Activated CD4-positive, alpha-beta T cell treated with anti-CD3 and anti-CD28 coated beads for 4 hours (primary cell): ENCODE measurements at places on chromosomes 2 and 18.

DNA sequence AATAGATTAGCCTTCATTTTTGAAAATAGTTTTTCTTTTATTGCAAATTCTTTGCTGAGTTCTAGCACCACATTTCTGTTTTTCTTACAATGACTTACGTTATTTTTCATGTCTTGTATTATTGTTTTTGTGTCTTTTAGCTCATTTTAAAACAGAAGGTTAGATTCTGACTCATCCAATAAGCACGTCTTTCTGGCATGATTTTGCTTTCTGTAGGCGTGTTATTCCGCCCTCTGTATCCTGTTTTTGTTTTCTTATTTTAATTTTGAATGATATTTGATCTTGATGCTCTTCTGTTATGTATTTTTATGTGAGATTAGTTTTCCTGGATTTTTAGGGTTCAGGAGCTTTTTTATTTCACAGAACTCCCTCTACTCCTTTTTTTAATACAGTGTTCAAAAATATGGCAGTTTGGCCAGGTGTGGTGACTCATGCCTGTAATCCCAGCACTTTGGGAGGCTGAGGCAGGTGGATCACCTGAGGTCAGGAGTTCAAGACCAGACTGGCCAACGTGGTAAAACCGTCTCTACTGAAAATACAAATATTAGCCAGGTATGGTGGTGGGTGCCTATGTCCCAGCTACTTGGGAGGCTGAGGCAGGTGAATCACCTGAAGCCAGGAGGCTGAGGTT lies 145.0 kb downstream of the CLIP4 start:
- DNase-seq, result no peak

- DNase-seq, result no peak
These were observed 1155.6 kb downstream of the LRP1B start for GRCh38 chr2:140975237-140975636.

DNA sequence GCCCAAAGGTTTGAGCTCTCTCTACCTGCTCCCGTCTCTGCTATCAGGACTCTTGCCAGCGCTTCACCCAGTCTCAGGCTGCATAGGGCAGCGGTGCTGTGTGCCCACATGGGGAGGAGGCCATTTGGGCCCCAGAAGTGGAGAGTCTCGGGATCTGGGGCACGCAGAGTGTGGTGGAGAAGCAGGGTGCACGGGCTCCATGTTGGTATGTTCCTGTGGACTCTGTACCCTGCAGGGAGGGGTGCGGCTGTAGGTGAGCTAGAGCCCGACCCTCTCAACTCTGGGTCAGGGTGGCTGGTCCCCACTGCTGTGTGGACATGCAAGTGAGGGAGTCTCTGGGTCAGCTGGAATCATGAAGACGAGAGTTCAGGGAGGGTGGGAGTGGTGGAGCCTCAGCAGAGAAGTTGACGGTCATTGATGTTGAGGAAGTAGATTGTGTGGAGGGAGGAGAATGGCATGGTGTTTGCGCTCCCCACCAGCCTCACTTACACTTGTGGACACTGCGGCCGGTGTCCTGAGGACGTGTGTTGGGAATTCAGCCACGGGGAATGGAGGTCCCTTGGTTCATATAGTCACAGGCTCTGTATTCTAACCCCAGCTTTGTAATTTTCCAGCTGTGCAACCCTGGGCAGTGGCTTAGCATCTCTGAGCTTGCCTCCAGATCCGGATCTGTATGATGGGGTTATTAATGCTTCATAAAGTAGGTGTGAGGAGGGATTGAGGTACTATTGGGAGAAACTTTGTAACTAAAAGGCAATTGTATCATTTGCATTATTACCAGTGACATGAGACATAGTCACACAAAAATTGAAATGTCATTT lies 840 bp upstream of the PSD4 start:
- DNase-seq, result no peak

GRCh38 chr2:1990151-1990589 lies 245.9 kb upstream of the PXDN start:
- no peak for DNase-seq

GRCh38 chr2:201793631-201794030 lies 12.7 kb upstream of the CDK15 start:
- no peak for DNase-seq

GRCh38 chr2:102606353-102606752 lies 13.0 kb upstream of the SLC9A2 start:
- no peak for DNase-seq

DNA sequence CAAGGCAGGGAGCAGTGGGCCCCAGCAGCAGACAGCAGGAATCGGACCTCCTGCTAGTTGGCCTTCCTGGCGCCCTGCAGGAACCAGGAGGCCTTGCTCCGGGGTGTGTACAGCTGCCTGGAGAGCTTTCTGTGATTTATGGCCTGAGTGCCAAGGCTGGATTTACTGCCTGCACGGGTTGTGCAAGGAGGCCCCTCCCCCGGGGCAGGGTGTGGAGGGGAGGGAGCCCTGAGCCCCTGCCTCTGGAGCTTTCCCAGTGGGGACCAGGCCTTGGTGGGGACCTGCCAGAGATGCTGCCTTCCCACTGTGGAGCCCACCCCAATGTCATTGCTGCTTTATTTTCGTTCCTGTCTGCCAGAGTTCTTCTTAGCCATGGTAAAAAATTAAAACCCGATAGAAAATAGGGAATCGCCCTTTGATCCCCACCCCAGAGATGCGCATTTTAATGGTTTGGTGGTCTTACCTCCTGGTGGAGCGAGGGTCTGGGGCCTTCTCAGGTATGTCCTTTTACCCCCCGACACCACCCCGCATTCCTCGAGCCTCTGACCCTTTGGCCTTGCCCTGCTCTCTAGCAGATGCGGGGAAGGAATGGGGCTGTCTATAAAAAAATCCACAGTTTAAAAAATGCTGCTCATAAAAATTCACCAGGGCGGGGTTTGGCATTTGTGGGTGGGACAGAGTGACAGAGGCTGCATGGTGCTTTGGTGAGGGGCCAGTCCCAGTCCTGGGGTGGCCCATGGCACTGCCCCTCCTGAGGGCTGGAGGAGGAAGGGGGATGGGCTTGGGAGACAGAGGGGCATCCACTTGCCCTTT lies 6.9 kb upstream of the RALB start:
- no peak for DNase-seq

DNA sequence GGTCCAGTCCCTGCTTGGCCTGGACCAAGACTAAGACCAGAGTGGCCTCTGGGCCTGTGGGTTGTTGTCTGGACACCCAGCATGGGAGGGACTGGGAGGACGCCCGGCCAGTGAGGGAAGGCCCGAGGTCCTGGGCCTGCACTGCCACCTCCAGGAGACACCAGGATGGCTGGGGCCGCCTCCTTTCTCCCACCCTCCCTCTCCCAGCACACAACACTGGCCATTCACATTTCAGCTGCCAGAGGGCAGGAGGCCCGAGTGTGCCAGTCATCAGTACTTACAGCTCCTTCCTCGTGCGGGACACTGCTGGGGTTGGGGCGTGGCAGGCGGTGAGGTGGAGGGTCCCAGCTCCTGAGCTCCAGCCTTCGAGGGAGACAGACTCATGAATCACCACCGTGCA lies 133.5 kb downstream of the ASB1 start:
- no peak for DNase-seq

- DNase-seq, result no peak
These were observed 40.4 kb downstream of the CHST9 start for GRCh38 chr18:27144672-27145071.

DNA sequence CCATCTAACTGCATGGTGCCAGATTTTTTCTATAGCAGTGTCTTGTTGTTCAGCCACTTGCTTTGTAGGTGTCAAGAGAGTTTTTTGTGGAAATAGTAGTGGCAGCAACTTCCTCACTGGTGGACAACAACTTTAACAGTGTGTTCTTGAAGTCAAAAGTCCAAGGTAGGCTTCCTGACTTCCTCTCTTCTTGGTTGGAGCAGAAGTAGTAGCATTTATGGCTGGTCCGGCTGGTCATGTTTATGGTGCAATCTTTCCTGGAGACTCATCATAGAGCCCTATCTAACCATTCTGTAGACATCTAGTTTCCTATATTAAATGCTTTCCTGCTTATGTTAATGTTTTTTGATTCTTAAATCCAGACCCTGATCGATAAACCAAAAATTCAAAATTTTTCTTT lies 11.7 kb downstream of the GPR75 start:
- no peak for DNase-seq

DNA sequence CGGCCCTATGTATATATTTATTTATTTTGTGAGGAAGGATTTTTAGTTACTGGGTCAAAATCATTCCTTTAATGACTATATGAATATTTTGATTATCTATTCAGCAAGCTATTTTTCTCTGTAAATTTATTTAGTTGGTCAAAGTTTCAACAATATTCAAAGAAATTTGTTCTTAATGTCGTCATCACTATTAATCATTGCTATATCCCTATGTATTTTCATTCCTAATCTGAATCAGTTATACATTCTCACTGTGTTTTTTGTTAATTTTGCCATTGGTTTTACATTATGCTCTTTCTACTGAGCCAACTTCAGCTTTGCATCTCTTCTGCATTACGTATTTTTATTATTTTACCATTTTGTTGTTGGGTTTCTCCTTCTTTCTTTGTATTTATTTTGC lies 105.7 kb downstream of the CCDC178 start:
- no peak for DNase-seq

- no peak for DNase-seq
These were observed 32.1 kb upstream of the NCKAP5 start for GRCh38 chr2:133600266-133600928.

DNA sequence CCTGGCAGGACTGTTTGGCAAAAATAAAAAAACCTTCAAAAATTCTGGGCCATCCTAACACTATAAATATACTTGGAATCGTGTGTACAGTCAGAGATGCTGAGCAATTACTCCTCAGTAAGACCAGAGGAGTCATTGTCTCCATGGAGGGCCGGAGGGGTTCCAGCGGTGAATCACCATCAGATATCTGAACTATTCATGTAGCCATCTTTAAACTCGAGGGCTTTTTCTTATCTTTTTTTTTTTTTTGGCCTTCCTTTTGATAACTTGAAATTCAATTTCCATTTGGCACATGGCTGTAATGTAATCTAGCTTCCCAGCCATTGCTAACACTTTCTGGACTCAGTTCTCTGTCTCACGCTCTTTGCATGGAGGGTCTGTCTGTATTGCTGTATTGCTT lies 7.4 kb upstream of the FHL2 start:
- DNase-seq, result no peak

DNA sequence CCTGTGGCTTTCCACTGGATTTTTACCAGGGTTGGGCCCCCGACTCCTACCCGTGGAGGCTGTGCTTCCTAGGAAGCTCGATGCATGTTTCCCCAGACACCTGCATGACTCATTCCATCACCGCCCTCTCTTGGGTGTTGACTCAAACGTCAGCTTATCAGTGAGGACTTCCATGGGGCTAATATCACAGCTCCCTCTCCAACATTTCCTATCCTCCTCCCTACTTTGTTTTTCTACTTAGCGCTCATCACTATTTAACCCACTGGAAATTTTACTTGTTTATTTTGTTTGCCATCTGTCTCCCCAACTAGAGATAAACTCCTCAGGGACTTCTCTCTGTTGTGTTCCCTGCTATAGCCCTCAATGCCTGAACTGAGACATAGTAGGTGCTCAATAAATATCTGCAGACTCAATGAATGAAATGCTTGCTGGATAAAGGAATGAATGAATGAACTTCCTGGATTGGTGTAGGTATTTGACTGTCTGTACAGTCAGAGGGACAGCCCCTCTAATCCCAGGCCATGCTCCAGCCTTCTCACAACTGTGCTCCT lies 89.7 kb upstream of the MSH2 start:
- DNase-seq, result no peak

GRCh38 chr2:238685327-238685709 lies 162.6 kb upstream of the TWIST2 start:
- no peak for DNase-seq

DNA sequence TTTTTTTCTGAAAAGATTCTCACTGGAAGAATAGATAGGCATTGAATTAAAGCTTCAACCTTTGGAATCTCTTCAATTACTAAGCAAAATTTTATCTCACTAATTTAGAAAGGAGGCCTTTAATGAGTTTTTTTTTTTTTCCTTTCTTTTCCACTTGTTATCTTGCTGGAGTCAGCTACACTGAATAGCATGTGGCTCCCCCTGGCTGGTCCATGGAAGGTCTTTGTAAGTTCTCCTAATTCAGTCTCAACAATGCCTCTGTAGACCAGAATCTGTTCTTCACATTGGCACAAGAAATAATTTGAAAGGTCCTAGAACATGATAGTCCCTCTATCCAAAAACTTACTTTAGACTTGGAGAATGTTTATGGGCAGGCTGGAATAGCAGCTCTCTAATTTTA lies 24.2 kb upstream of the SCN1A start:
- DNase-seq, result no peak

DNA sequence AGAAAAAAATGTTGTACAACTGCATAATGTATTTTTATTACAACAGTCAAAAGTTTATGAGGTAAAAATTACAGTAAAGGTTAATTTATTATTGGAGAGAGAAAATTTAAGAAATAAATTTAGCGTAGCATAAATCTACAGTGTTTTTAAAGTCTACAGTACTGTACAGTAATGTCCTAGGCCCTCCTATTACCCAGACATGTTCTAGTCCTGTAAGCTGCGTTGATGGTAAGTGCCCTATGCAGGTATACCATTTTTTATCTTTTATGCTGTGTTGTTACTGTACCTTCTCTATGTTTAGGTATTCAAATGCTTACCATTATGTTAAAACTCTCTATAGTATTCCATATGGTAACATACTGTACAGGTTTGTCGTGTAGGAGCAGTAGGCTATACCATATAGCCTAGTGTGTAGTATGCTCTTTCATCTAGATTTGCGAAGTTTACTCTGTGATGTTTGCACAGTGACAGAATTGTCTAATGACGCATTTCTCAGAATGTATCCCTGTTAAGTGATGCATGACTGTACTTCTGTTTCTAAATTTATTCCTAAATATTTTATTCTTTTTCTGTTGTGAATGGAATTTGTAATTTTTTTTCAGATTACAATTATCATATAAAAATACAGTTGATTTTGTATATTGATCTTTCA lies 24.5 kb downstream of the ABI2 start:
- DNase-seq, result no peak

DNA sequence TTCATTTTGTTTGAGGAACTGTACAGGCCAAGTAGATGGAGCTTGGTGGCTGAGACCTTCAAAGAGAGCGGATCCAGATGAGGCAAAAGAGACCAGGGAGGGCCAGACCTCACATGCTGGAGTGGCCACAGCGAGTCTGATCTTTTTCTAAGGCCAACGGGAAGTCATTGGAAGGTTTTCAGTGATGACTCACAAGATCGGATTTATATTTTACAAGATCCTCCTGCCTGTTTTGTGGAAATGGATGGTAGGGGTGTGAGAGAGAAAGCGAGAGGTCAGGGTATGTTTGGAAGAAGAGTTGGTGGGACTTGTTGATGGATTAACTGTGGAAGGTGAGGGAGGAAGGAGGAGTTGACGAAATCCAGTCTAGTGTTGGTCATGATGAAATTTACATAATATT lies 44.6 kb upstream of the TUBA3D start:
- no peak for DNase-seq

DNA sequence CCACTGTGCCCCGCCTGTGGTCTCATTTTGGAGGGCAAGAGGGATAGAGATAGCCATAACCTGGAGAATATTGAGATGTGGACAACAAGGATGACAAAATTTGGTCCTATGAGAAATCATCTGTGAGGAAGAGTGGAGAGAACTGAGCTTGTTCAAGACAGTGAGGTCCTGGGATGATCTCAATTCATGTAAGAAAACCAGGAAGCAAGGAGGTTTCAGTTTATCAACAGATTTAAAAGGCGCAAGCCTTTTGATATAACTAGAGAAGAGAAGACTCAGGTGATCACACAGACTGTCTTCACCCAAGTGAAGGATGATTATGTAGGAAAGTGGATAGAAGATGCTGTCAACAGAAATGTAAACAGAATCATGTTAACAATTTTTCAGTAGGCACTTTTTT lies 39.1 kb downstream of the PCBP1 start:
- no peak for DNase-seq

GRCh38 chr2:152566728-152567069 lies 150.6 kb downstream of the PRPF40A start:
- DNase-seq, result no peak

- no peak for DNase-seq
These were observed 37.5 kb upstream of the PTH2R start for GRCh38 chr2:208369091-208369490.
